ENCODE measurements at places on chromosomes 13 and 19.

GRCh38 chr13:64753233-64754000, 2476.7 kb downstream of the PCDH9 start:
- no peak for DNase-seq

DNA sequence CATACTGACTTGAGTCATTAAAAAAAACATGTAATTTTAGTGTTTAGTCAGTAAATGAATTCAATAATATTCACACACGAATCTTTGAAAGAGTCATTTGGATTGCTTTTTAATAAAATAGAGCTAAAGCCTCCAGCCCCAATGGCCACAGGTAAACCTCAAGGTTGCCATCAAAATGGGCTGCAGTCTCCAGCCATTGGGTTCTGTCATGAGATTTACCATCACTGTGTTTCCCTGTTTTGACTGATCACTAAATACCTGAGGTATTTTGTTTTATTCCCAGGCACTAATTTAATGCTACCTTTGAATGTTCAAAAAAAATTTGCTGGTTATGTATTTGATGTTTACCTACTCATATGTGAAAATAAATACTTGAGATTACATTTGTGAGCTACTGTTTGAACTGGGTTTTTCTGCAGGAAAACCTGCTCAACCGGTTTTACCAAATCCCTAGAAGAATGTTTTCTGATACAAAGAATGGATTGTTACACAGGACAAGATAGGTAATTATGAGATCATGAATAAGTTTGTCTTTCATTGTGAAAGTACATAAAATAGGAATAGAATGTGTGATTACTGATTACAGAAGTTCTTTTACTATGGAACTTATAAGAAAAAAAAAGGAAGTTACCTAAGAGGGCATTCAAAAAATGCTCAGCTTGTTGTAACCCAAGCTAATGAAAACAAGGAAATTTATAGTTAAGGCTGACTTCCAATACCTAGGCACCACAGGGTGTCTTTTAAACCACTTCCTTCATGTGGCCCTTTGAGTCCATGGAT, 391.3 kb downstream of the EFNB2 start:
- DNase-seq, result no peak

- no peak for DNase-seq
Measured at GRCh38 chr13:107906131-107906530, 309.2 kb downstream of the LIG4 start.

GRCh38 chr19:36244066-36244465, 29.2 kb downstream of the ZNF146 start:
- DNase-seq, result no peak

GRCh38 chr19:40217934-40218890, at the start of gene TTC9B:
TSS of gene TTC9B (minus strand) at chr19:40218384. CDS start at chr19:40218381, 3 bp downstream.
- DNase-seq, result no peak

- no peak for DNase-seq
Measured at GRCh38 chr19:12095111-12095790, 30.7 kb downstream of the ZNF844 start.

DNA sequence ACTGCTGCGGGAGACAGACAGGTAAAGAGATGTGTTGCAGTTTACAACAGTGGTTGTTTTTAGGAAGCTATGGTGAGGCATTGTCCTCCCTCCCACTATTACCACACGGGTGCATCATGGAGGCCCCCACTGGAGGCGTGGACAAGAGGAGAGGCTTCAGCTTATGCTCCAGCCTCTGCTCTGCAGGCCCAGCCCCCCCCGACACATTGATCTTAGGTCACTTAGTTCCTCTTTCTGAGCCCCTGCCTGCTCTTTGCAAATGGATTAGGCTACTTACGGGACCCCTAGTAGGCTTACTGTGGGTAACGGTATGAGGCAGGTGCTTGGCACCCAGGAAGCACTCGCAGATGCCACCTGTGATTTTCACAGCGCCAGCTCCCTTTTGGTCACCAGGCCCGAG, 123.9 kb downstream of the SLC7A1 start:
- DNase-seq, result no peak

DNA sequence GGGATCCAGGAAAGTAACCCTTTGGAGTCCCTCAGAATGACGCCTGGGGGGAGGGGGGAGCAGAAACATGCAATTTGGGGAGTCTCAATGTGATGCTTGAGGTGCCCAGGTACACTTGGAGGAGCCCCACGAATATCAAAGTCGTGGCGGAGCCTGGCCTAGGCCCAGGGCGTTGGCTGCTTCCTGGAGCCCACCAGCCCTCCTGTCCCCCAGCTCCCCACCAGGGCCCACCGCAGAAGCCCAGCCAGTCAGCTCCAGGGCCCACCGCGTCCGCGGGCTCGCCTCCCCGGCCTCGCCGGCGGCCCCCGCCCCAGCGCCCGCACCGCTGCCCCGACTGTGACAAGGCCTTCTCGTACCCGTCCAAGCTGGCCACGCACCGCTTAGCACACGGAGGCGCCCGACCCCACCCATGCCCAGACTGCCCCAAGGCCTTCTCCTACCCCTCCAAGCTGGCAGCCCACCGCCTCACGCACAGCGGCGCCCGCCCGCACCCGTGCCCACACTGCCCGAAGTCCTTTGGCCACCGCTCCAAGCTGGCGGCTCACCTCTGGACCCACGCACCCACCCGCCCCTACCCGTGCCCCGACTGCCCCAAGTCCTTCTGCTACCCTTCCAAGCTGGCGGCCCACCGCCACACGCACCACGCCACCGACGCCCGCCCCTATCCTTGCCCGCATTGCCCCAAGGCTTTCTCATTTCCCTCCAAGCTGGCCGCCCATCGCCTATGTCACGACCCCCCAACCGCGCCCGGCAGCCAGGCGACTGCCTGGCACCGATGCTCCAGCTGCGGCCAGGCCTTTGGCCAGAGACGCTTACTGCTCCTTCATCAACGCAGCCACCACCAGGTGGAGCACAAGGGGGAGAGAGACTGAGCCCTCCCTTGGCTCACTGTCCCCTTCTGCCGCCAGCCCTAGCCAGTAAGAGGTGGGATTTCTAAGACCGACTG, 2.1 kb downstream of the ZNF575 start:
- peak; percentile 63 for DNase-seq
